ENCODE measurements at places on chromosomes 3 and 15.

DNA sequence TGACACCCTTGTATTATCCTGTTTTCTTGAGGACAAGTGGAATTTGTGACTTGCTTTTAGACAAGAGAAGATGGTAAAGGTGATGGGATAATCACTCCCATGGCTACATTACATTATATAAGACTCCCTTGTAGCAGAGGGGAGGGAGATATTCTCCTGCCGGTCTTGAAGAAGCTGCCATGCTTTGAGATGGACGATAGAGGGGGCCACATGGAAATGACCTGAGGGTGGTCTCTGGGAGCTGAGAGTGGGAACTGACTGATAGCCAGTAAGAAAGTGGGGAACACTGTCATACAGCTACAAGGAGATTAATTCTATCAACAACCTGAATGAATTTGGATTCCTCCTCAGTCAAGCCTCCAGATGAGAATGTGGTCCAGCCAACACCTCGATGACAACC lies 540.1 kb downstream of the NTRK3 start:
- DNase-seq, result no peak

- DNase-seq, result no peak
Observed at GRCh38 chr3:30539206-30539605, 67.2 kb upstream of the TGFBR2 start.

DNA sequence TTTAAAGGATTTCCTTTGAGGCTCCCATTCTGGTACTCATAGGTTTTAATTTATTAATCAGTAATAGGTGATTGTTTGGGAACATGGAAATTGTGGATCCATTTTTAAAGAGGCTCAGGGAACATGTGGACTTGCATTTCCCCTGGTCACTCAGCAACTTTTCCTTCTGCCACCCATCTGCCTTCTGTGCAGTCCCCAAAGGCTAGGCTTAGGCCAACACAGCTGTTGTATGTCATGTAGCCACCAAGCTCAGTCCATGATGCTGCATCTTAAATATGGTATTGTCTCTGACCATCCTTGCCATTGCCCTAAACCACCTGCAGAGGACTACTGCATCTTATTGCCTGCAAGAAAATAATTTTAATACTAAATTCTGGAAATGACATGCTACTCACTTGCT lies 416.7 kb upstream of the SEMA6D start:
- no peak for DNase-seq

- no peak for DNase-seq
Observed at GRCh38 chr3:149019580-149019979, 28.2 kb downstream of the GYG1 start.

DNA sequence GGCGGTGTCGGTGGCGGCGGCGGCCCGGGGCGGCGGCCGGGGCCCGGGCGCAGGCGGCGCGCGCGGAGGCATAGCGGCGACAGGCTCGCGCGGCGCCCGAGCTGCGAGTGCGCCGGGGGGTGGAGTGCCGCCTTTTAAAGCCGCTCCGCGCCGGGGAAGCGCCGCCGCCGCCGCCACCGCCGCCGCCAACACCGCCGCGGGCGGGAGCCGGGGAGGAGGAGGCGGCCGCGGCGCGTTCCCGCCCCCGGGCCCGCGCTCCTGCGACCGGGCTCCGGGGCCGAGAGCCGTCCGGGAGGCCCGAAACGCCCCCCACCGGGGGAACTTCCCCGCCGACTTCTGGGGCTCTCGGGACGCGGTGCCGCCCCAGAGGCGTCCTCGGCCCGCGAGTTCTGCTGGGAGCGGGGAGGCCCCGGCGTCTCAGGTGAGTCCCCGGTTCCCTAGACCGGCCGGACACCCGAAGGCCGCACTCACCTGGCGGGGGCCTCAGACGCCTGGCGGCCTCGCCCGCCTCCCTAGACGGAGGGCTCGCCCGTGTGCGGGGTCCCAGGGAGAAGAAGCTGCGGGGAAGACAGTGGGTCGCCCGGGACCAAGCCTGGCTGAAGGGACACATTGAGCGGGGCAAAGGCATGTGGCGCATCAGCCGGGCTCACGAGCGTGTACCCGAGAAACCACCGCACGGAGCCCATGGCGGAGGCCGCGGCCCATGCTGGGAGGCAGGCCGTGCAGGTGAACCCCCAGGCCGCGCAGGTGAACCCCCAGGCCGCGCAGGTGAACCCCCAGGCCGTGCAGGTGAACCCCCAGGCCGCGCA lies at the start of gene PCSK6:
Gene PCSK6, minus strand, starts transcription at position 109 of the 809 bp plus-strand sequence. Its CDS starts 37 bp downstream, at position 72.
- DNase-seq, result no peak

DNA sequence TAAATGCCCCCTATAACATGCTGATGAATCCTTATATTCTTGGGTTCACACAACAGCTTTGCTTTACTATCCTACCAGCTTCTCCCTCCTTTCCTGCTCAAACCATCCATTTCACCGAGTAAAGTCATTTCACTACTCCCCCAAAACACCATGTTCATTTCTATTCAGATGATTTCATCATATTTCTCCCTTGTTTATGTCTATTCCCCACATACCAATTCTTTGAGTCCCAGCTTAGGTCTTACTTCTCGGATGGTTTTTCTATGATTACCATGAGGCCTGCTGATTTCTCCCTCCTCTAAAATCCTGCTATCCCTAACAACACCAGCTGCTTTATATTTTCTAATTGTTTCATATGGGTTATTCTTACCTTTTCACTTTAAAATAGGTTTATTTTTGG lies 231.4 kb downstream of the TIGIT start:
- DNase-seq, result no peak

GRCh38 chr3:100075851-100076730 lies 38.2 kb downstream of the FILIP1L start:
- DNase-seq, result no peak

- no peak for DNase-seq
Observed at GRCh38 chr15:80823995-80824394, 44.8 kb downstream of the CEMIP start.
